Glomerular endothelial cell (primary cell): ENCODE measurements at places on chromosomes 6 and 20. TPM values are rescaled to one million over a fixed set of nuclear protein-coding genes. Genes with fewer than 3 reads are reported as not detected.
A peak's percentile ranks its signal among the peaks of the same experiment; 100 is the strongest.

Gene MARCKS
- 325 and 440 TPM in 2 replicates for total RNA-seq

DNA sequence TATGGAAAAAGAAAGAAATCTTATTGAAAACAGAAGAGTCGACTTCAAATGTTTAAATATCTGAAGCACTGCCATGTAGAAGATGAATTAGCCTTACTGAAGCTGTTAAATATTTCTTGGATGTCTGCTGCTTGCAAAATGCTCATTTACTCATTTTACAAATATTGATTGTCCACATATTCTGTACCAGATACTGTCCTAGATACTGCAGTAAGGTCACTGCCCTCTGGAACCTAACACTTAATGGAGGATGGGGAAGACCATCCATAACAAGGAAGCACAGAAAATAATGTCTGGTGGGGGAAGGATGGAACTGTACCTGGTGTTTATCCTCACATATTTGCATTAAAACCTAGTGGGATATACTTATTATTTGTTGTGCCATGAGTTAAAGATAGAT, 99.0 kb downstream of the RCAN2 start:
- DNase-seq: no peak

DNA sequence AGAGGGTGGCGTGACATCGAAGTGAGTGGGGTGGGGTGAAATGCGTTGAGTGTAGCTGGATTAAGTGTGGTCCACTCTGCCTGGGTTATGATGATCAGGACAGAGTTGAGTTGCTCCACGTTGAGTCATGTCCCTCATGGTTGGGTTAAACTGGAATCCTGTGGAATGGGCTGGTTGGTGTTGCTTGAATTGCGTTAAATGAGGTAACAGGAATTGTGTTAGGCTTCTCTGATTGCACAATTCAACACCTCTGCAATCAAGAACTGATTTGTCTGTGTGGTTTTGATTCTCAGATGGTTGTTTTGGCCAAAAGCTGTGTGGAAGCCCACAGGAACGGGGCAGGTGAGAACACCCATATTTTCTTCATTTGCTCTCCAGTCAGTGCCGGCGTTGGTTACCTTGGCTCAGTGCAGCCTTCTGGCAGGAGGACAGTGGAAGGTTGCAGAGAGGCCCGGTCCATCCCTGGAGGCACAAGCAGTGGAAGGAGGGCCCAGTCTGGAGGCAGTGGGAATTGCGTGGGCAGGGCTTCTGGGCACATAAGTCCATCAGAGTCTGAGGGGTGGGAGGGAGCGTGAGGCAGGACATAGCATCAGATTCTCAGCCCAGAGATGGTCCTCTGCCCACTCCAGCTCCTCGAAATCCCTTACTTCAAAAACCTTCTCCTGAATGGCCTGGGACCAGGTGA, 11.6 kb downstream of the NOTCH4 start:
- no peak for DNase-seq

DNA sequence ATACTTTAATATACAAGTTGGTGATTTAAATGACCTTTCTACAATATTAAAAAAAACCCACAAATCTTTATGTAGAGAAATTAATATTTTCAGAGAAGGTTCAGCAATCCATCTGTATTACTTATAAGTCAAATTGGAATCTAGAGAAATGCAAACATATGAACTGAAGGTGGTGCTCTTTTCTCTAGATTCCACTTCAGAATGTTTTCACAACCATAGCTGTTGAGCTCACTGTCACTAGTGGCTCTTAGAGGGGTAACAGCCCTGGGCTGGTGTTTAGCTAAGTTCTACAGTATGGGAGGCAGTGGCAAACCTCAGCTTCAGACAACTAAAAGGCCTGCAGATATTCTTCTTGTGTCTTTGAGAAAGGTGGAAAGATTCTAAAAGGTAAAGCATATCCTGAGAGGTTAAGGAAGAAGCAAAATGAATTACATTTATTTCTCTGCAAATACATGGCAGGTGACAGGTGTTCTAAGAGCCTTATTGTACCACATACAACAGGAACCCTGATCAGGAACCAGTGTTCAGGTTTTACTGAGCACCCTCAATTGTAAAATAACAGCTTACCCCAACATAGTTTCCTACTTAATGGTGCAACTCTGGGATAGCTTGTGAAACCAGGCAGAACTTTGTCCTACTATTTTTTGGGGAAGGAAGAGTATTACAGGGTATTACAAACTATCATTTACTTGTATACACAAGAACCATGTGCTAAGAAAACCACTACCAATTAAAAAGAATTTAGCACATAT, 56.6 kb upstream of the SAMHD1 start:
- DNase-seq: peak; percentile 4

DNA sequence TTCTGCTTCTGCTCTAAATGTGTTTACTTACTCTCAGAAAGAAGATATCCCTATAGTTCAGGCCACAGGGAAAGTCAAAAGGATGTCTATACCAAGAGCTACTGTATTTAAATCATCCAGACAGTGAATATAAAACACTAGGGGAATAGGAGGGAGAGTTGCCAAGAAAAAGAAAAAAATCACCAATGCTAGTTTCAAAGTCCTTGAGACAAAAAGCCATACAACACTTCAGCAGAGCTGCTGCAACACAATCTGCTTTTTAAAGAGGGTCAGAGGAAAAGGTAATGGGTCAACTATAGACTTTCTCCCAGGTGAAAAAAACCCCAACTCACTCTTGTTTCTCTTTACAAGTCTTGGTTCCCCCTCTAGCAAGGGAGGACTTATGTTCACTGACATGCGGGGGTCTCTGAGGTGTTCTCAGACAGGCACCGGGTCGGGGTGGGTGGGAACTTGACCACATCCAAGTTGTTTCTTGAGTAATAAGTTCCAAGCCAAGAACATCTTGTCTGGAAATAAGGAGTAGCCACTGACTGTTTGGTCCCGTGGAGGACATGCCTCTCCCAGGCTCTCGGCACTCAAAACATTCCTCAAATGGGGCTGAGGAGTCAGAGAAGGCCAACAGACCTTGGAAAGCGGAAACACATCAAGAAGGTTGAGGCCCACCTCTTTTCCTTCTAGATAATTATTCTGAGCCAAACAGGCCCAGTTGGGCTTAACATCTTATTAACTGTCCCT, 47.7 kb downstream of the GJA10 start:
- no peak for DNase-seq

- DNase-seq: no peak
Measured at GRCh38 chr6:53813096-53813495, 18.3 kb downstream of the LRRC1 start.

- no peak for DNase-seq
Measured at GRCh38 chr20:59163631-59164530, at the start of gene ZNF831. ZNF831 (plus strand) TSS chr20:59163821; CDS start chr20:59191020, 27,199 bp downstream.

DNA sequence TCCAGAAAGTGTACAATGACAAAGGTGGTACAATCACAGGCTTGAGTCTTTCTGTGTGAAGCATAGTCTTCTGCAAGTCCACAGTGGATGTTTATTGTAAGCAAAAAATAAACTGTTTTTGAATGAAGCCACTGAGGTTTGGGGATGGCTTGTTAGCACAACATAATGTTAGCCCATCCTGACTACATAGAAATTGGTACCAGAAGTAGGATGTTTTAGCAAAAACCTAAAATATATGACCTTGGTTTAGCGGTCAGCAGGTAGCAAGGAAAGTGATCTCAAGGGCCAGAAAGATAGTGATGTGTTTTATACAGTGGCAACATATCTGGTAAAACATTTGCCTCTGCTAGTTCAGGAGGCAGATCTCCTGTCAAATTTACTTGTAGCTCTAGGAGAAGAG, 15.8 kb downstream of the PLAGL1 start:
- DNase-seq: no peak

DNA sequence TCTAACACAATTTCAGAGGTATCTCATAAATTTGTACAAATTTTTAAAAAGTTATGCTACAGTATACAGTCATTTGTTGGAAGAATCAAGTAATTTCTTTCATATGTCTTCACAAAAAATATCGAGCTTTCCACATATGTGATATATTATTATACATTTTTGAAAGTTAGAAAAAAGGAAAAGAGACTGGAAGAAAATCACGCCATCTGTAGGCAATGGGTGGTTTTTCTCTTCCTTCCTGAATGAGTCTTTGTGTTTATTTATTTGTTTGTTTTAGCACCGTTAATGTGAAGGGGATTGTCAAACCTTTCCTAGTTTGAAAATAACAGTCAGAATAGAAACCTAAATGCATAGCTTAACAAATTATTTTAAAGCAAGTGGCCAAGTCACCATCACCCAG, 130.6 kb downstream of the SYNDIG1 start:
- no peak for DNase-seq

GRCh38 chr20:16072220-16072619, 501.0 kb downstream of the KIF16B start:
- no peak for DNase-seq

Gene PAK5
- not detected in 2 replicates for total RNA-seq

DNA sequence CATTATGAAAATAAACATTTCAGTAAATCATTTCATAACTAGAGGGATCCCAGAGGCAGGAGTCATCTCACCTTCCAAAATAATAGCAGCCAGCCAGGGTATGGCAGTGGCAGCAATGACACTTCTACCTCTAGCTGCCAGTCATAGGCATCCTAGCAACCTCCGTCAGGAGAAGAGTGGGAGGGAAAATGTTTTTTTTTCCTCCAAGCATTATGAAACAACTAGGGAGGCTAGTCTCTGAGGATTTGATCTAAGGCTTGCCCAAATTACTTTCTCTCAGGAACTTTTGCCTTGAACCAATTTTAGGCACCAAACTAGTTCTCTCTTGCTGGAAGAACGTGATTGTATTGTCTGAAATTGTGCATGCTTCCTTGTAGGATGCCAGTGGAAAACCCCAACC, 208.7 kb upstream of the PREP start:
- no peak for DNase-seq

Gene OPRM1
- total RNA-seq: not detected in 2 replicates

DNA sequence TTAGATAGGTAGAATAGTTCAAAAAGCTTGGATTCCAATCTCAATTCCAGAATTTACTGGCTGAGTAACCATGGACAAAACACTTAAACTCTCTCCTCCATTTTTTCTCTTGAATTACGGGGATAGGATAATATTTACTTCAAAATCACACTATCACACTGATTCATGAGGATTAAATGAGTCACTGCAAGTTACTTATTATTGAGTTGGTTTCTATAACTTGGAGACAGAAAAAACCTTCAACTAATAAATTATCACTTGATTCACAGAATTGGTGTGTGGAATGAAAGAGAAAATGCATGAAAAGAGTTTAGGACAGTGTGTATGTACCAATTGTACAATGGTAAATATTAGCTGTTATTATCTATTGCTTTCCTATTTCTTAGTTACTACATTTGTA, 585.2 kb downstream of the PHF3 start:
- no peak for DNase-seq

Gene CHRNA4
- total RNA-seq: not detected in 2 replicates

- DNase-seq: no peak
Measured at GRCh38 chr6:89792881-89793280, 26.7 kb downstream of the MDN1 start.

- no peak for DNase-seq
Measured at GRCh38 chr6:26457264-26457805, 420 bp upstream of the BTN2A1 start.

- DNase-seq: no peak
Measured at GRCh38 chr6:67031451-67031850, 1324.4 kb upstream of the EYS start.

Gene EDN3
- not detected in 2 replicates for total RNA-seq

Gene NRSN1
- total RNA-seq: not detected in 2 replicates

DNA sequence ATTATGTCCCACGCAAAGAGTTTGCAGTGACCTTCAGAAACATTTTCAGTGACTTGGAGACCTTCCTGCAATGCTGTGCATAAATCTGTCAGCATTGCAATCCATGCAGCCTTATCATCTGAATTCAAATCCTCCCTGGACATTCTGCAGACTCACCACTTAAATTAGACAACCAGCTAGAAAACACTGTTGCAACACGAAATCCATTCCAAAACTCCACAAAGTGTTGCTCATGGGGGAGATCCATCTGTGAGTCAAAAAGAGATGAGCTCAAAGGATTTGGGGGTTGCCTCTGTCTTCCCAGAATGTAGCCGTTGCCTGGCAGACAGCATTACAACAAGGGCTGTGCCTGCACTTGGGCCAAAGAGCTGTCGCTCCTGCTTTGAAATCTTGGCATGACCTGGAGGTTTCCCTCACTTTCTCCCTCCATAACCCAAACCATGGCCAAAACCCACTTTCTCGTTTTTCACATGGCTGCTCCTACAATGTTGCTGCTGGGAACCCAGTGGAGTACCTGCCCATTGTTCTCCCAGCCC, 163.5 kb upstream of the CDYL start:
- no peak for DNase-seq

DNA sequence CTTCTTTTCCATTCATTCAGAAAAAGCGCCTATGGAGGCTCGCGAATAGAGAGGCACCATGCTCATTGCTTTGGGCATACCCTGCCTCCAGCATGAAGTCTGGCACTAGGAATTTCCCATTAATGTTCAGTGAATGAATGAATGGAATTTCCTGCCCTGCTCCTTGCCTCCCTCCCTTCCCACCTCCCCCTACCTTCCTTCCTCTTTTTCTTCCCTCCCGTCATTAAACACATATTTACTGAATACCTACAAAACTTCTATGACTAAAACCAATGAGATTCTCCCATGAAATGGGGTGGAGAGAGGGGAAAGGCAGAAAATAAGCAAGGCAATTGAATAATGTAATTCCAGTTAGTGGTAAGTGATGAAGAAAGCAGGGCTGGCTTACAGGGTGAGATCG, 213.8 kb upstream of the AGPAT4 start:
- DNase-seq: no peak

DNA sequence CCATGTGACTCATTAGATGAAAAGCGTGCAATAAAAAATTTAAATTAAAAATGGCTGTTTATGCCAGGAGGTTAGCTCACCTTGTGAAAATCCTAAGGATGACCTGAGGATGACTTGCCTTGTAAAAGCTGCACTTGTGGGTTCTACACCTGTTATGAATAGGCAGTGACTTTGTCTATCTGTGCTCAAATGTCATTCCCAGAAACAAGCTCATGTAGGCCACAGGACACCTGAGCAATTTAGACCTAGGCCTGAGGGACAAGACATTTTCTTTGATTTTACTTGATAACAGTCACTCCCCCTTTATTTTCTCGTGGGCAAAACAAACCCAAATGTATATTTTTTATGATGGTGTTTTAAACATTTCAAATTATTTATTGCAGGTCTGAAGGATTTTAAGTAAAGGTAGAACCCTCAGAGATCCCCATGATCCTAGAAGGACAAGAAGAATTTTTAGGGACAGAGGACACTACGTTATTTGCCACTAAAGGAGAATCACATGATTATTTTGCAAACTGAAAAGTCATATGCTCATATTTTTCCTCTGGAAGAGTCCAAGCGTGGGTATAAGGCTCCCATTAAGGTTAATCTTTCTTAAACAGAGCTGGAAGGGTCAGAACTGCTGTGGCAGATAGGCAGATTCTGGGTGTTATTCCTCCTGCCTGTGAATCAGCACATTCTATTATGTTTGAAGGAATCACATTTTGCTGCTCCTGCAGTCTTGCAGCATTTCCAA, 277.5 kb upstream of the MAN1A1 start:
- no peak for DNase-seq

Gene BNIP5
- total RNA-seq: not detected in 2 replicates

Gene MYT1
- total RNA-seq: not detected in 2 replicates

Gene MLN
- total RNA-seq: not detected in 2 replicates
